HT-29 (cell line): ENCODE measurements at places on chromosomes 16 and 17.

DNA sequence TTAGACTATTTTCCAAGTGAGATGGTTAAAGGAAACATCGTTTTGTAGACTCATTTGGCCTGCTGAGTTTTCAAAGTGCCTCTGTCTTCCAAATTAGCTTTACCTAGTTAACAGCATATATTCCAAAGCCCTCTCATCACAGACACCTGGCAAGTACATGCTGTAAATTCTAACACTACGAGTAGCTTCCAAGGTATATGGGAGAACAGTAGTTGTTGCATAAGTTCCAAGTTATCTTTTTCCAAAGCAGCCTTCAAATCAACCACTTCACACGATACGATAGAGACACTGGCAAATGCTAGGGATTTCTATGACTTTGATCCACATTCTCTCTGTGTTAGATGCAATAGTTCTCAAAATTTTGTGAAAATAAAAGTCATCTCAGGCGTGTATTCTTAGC is 299.3 kb downstream of the CNTNAP4 start:
- DNase-seq: no peak

DNA sequence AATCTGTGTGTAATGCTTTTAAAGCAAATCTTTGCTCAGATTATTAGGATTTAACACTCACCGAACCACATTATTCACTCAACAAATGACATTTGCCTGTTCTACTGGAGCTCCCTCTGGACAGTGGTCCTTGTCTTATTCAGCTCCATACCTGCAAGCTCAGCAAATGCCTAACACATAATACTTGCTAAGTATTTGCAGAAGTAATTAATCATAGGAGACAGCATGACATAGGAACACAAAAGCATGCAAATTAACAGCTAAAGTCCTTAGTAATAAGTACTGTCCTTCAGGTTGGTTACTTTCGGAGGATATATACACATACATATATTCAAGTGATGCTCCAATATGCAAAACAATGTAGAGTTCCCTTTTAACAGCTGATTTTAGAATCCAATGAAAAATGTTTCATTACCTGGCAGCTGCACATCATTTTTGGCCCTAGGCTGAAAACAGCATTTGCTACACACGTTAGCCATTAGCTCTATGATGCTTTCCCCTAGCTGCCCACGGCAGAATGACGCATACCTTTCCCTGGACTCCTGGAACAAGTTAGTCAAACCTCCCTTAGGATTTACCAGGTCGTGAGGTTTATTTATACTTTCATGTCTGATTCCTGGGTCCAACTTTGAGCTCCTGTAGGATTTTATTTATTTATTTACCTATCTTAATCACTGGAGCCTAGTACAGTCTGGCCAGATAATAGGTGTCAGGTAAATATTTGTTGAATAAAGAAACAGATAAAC is 8.6 kb downstream of the BRD7 start:
- DNase-seq: no peak

DNA sequence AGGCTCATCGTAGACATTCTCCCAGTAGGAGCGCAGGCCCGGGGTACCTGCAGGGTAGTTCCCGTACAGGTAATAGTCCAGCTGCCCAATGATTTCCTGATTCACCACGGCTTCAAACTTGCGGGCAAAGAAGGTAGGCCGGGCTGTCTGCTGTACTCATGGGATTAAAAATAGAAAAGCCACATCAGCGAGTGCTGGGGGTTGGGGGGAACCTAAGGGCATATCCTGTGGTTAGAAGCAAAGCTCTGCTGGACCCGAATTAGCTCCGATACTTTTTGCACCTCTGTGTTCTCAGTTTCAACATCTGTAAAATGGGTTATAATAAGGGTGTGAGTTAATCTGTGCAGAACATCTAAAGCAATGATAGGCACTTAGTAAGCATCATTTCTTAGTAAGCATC is 336.2 kb downstream of the XYLT1 start:
- no peak for DNase-seq

GRCh38 chr17:36008998-36009665 is 7.8 kb upstream of the CCL15 start:
- peak; percentile 66 for DNase-seq

GRCh38 chr17:47120521-47121095 is 68.5 kb downstream of the CDC27 start:
- DNase-seq: no peak

DNA sequence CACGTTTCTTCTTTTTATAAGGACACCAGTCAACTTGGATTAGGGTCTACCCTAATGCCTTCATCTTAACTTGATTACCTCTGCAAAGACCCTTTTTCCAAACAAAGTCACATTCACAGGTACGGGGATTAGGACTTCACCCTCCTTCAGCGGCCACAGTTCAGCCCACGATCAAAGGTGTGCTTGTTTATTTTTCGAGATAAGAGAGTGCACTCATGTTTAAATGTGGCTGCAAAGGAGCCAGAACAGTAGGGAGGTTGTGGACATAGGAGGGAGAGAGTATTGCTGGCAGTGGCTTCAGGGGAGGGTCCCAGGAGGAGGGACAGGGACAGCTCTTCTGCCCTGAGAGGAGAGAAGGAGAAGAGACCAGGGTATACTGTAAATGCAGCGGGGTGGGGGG is 46.7 kb downstream of the MGAT5B start:
- DNase-seq: no peak

DNA sequence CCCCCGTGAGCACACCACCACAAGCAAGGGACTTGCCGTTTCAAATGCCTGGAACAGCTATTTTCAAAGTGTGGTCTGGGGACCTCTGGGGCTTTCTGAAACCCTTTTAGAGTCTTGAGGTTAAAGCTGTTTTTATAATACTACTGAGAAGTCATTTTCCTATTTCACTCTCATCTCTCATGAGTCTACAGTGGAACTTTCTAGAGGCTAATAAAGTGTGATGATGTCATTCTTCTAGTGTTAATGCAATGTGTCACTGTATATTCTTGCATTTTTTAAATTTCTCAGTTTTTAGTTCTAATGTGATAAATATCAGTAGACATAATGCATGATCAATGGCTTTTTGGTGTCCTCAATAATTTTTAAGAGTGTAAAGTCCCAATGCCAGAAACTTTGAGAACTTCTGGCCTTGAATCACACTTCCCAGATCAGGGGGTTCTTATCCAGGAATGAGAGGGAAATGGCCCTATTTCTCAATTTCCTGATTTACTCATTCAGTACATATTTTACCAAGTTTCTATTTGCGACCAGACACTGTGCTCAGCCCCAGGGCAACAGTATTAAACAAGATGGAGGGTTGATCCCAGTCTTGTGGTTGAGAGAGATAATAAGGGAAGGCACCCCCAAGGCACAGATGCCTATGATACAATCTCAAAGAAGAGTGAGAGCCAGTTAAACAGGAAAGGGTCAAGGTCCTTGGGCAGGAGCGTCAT is 444.0 kb downstream of the HS3ST3B1 start:
- DNase-seq: no peak

DNA sequence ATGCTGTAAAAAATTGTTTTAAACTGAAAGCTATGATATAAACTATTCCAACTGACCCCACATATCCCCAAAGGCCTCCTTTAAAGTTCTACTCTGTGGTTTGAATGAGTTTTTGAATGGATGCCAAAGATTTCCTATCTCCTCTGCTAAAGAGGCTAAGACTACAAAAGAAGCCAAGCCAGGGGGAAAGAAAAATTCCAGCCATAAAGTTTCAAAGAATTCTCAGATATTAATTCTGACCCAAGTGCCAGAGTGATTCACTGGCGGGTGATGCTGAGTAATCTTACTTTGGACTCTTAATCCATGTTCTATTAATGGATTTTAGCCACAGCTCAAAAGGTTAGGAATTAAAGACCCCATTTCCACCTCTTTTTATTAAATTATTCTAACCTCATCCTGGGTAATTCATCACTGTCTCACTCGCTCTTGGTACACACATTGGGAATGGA is 60.7 kb downstream of the HS3ST3A1 start:
- no peak for DNase-seq

GRCh38 chr16:57519796-57520360 is 16.5 kb downstream of the CCDC102A start:
- peak; percentile 87 for DNase-seq

- no peak for DNase-seq
Measured at GRCh38 chr16:78553268-78554039, 454.0 kb downstream of the WWOX start.

DNA sequence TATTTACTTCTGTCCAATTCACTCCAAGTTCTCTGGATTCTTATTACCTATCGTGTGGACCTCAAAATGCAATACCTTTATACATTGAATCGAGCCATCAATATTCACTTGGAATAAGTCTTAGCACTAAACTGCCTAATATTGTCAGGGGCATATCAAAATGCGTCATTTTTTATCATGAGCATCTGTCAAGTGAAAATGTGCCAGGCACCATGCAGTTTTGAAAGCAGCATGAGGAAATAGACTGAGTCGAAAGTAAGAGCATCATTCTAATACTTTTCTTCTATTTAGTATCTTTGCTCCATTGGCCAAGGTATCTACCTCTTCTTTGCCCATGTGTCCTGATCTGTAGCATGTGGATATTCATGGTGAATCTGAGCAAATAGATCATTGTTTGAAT is 1193.4 kb downstream of the CDH11 start:
- DNase-seq: no peak

DNA sequence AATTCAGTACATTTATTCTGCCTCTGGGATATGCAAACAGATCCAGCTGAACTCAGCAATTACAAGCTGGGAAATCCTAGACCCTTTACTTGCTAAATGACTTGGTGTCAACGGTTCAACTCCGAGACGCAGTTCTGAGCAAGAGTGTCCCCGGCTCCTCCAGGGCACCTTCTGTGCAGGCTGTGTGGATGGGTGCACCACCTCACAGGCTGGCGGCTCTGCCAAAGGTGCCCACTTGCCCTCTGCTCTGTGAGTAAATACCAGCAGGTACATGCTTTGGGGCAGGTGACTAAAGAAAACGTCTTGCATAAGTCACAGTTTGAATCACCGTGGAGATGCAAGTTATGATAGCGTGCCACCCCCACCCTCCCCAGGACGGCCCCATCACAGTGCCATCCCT is 23.3 kb downstream of the MAP1LC3B start:
- no peak for DNase-seq

DNA sequence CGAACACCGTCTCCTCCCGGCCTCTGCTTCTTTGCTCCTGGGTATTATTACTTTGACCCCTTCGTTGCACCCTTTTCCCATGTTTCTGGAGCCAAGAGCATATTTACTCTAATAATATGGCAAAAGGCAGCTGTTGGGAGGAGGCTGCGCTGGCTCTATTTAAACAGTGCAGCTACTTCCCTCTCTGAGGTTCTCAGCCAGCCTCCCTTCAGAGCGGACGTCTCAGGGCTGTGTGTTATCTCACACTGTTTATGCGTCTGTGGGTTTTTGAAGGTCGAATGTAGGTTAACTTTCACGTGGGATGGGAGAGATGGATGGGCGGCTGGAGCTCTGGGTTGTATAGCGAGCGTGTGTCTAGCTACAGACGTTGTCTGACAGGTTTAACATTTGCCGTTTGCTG is 45.3 kb downstream of the COX4I1 start:
- no peak for DNase-seq

GRCh38 chr16:81646561-81646960 is 132.5 kb upstream of the PLCG2 start:
- DNase-seq: no peak

- DNase-seq: no peak
Measured at GRCh38 chr17:29383686-29384085, 6.5 kb upstream of the TAOK1 start.

DNA sequence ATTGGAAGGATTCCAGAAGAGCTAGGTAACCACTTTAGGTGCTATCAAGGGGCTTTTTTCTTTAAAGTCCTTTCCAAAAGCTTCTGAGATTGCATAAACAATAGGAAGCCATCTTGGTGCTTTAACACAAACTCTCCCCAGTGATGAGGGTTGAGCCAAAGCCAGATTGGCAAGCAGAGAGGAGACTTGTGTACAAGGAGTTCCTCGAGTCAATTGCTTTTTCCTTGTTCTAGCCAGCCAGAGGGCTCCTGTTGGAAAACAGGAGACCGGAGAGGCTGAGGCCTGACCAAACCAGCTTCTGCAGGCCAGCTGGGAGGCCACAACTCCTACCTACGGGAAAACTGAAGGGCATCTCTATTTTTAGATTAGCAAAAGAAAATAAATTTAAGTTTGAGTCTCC is 46.5 kb downstream of the MAPT start:
- DNase-seq: no peak

DNA sequence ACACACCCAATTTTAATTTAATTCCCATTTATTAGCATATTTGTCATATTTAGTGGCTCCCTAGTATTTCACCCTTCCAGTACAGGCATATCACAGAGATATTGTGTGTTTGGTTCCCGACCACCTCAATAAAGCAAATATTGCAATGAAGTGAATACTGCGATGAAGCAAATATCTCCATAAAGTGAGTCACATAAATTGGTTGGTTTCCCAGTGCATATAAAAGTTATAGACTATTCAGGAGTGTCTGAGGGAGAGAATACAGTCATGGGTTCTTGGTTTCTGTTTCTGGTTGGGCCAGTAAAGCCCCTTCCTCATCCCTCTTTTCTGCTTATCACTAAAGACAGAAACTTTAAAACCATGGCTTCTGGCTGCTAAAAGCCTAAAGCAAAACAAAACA is 295.4 kb upstream of the AXIN2 start:
- no peak for DNase-seq

DNA sequence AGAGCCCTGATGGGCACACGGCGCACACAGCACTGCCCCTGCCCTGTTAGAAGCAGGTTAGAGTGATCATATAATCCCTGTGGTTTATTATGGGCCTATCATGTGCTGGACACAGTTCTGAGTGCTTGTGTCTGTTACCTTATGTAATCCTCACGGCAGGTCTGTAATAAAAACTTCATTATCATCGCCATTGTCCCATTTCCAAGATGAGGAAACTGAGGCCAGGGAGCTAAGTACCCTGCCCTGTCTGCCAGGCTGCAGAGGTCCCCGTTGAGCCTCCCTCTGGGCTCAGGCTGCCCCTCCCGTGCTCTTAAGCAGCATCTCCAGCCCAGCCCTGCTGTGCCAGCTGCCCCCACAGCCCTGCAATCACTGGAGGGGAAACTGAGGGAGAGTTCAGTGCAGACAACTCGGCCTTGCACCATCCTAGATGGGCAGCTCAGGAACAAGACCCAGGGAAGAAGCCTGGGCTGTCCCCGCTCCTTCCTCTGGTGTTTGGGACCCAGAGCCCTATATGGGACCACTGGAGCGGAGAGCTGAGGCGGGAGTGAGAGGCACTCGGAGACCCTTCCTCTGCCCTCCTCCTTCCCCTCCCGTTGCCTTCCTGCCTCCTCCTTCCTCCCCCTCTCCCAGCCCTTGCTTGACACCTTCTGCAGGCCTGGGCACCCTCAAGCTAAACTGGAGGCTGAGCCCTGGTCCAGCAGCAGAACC is 42.0 kb downstream of the WNT3 start:
- no peak for DNase-seq

- no peak for DNase-seq
Measured at GRCh38 chr17:70848785-70849184, 679.5 kb downstream of the KCNJ2 start.
